ENCODE measurements at places on chromosomes 6 and 20. TPM values are rescaled to one million over a fixed set of nuclear protein-coding genes. Genes with fewer than 3 reads are reported as not detected.

The FAM229B gene
- total RNA-seq, result 0.50 TPM

The PROCR gene
- 1.5 TPM for total RNA-seq

The NRSN2 gene
- 0.89 TPM for total RNA-seq

The IPCEF1 gene
- total RNA-seq, result 63.1 TPM

The ZNF831 gene
- 42.0 TPM for total RNA-seq

DNA sequence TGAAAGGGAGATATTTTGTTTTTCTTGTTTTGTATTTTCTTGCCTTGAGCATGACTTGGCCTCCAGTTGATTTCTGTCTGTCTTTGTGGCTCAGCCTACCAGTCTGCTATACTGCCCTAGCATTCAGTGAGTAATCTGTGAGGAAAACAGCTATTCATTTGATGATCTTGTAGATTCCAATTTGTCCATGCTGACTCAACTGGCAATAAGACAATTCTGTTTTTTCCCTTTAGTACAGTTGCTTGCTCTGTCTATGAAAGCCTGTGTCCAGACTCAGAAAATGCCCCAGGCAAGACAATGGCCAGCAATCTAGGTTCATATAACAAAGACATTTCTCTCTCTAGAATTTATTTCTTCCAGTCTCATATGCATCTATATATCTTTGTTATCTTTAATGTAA is 10.9 kb upstream of the SOX4 start:
- H3K36me3 ChIP-seq, result peaks cover 2% of the 10 kb centered on the region
- DNase-seq, result no peak
- H3K4me3 ChIP-seq, result no peak overlapping the region
- H3K27ac ChIP-seq, result no peak overlapping the region
- peaks cover 13% of the 10 kb centered on the region for H3K27me3 ChIP-seq

DNA sequence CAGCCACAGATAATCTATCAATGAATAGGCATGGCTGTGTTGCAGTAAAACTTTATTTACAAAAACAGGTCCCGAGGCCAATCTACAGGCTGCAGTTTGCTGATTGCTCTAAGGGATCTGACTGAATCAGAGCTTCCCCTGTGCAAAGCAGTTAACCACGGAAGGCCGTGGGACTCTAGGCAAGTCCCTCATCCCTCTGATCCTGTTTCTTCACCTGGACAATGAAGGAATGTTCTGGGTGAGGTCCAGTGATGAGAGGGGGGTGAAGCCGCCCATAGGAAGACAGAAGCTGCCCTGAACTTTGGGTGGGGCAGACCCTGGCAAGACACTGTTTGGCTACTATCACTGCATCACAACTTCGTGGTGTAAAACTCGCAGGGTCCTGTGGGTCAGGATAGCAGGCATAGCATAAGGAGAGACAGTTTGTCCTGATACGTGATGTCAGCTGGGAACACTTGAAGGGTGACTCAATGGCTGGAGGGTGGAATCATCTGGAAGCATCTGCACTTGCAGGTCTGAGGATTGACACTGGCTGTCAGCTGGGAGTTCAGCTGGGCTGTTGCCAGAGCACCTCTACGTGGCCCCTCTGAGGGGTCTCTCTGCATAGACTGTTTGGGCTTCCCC is 33.3 kb upstream of the TGM2 start:
- peaks cover 23% of the 10 kb centered on the region for H3K27me3 ChIP-seq
- H3K36me3 ChIP-seq, result no peaks in the 10 kb centered on the region
- DNase-seq, result no peak
- H3K4me1 ChIP-seq, result peaks cover 4% of the 10 kb centered on the region

- H3K36me3 ChIP-seq, result peaks cover 6% of the 10 kb centered on the region
- H3K27ac ChIP-seq, result no peak overlapping the region
- no peak overlapping the region for H3K4me3 ChIP-seq
- no peak for DNase-seq
Measured at GRCh38 chr6:33014841-33015634, 5.6 kb upstream of the HLA-DOA start.

- no peaks in the 10 kb centered on the region for H3K36me3 ChIP-seq
- H3K4me3 ChIP-seq, result no peak overlapping the region
- H3K27me3 ChIP-seq, result no peaks in the 10 kb centered on the region
- DNase-seq, result no peak
- no peaks in the 10 kb centered on the region for H3K4me1 ChIP-seq
Measured at GRCh38 chr20:31260326-31260932, 3.0 kb downstream of the DEFB115 start.

- no peak overlapping the region for H3K27ac ChIP-seq
- no peak overlapping the region for H3K4me3 ChIP-seq
- peaks cover 5% of the 10 kb centered on the region for H3K4me1 ChIP-seq
- no peaks in the 10 kb centered on the region for H3K36me3 ChIP-seq
- no peak for DNase-seq
- peaks cover 34% of the 10 kb centered on the region for H3K27me3 ChIP-seq
Measured at GRCh38 chr6:41624621-41625380, 13.5 kb upstream of the MDFI start.

GRCh38 chr6:127608554-127609270 is 31.7 kb downstream of the C6orf58 start:
- H3K27me3 ChIP-seq, result no peaks in the 10 kb centered on the region
- H3K4me3 ChIP-seq, result no peak overlapping the region
- H3K27ac ChIP-seq, result no peak overlapping the region
- no peaks in the 10 kb centered on the region for H3K4me1 ChIP-seq
- DNase-seq, result no peak
- H3K36me3 ChIP-seq, result peaks cover 2% of the 10 kb centered on the region
